ENCODE measurements at places on chromosomes 7 and 10.

GRCh38 chr7:132387596-132387995 is 188.7 kb downstream of the PLXNA4 start:
- no peak for DNase-seq

DNA sequence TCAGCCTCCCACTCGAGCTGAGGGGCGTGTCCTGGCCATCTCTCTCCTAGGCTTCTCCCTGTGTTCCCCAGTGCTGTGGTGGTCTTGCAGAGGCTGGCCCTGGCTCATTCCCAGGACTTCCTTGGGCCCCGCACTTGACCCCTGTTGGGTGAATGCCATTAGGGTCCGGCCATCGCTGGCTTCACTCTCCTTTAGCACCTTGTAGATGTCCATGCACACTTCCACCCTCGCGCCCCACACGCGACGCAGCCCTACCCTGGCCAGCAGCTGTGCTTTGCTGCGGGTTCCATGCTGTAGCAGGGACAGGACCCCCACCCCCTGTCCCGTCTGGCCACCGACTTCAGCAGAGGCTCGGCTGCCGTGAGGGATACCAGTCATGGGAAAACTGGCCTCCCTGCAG is 46.3 kb downstream of the PITRM1 start:
- DNase-seq, result no peak

DNA sequence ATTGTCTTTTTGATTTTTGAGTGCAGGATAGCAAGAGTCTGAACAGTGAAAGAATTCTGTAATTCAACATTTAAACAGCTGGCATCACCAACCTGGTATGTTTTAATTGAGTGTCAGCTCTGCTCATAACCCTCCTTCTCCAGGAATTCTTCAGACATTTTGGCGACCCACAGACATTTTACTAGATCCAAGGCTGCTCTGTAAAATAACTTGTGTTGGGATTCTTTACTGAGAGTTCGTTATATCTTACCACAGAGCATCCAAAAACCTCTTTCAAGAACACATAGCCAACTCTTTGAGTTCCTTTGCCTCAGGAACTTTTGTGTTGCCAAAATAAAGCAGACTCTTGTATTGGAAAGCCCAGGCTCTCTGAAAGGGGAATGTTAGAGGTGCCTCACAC is 27.7 kb upstream of the SORCS3 start:
- DNase-seq, result no peak

DNA sequence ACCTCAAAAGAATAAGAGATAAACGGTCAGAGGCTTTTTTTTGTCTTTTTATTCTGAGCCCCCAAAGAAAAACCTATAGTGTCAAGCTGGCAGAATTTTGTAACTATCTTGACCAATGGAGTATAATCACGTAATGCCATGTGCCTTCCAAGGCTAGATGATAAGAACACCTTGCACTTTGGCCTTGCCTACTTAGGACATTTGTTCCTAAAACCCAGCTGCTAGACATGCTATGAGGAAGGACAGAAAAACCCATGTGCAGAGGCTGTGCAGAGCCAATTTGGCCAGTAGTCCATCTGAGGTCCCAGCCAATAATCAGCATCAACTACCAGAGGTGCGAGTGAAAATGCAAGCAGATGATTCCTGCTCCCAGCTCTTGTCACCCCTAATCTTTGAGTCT is 69.9 kb downstream of the EPDR1 start:
- no peak for DNase-seq

DNA sequence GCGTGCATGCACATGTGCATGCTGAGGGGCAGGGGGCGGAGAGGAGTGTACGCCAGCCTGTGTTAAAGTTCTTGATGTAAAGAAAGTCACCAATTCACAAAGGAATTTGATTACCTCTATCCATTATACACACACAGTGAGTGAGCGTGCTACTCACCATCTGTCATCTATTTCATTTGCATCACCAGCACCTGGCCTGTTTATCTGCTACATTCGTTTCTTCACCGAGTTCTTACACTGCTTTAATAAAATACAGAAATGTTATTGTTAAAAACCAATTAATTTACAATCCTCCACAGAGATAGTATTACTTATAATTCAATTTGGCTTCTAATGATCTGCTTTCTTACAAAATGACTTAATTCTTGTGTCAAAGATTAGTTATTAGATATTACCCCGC is 32.6 kb downstream of the NEUROD6 start:
- no peak for DNase-seq

DNA sequence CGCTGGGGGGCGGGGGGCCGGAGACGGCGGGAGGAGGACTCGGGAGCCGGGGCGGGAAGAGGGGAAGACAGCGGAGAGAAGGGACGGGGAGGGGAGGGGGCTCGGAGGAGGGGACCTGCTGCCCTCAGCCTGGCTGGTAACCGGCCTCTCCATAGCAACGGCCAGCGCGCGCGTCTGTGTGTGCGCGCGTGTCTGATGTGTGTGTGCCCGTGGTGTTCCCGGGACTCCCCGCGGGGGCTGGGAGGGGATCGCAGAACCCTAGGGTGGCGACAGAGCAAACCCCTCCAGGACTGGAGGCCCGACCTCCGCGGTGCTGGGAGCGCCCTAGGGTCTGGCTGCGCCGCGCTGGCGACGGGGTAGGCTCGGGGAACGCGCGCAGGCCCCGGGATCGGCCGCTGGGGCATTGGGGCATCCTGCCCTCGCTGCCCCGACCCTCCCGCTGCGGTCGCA is 356.3 kb downstream of the DNAJB6 start:
- DNase-seq, result no peak

GRCh38 chr10:6936931-6937330 is 356.9 kb upstream of the PRKCQ start:
- DNase-seq, result no peak

GRCh38 chr10:79203014-79203644 is 134.4 kb downstream of the ZMIZ1 start:
- no peak for DNase-seq

DNA sequence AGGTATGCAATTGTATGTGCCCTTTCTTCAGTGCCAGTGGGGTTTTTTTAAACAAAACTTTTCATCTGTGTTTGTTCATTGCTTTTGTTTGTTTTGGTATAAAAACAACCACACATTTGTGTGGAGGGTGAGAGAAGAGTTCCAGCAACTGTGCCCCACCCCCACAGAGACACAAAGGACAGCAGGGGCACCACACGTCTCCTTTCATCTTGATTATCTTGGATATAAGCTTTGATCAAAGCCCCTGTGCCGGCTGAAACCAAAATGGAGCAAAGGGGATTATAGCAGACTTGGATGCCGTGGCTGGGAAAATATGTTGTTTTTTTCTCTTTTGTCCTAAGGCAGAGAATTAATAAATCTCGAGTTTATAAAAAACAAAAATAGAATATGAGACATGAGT is 111.8 kb upstream of the RSU1 start:
- no peak for DNase-seq

DNA sequence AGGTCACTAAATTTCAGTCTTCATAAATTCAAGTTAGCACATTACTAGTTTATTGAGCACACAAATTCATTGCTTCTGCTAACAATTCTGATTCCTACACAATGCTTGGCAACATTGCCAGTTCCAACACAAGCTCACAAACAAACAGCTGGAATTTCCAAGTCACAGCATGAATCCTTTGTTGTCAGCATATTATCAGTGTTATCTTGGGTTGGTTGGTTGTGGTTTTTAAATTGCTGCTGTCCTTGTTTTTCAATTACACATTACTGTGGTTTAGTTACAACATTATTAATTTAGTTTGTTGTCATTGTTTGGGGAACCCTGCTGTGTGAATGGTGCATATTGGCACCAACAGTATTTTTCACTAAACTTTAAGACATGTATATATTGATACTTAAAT is 86.0 kb upstream of the ARID5B start:
- peak; percentile 51 for DNase-seq

DNA sequence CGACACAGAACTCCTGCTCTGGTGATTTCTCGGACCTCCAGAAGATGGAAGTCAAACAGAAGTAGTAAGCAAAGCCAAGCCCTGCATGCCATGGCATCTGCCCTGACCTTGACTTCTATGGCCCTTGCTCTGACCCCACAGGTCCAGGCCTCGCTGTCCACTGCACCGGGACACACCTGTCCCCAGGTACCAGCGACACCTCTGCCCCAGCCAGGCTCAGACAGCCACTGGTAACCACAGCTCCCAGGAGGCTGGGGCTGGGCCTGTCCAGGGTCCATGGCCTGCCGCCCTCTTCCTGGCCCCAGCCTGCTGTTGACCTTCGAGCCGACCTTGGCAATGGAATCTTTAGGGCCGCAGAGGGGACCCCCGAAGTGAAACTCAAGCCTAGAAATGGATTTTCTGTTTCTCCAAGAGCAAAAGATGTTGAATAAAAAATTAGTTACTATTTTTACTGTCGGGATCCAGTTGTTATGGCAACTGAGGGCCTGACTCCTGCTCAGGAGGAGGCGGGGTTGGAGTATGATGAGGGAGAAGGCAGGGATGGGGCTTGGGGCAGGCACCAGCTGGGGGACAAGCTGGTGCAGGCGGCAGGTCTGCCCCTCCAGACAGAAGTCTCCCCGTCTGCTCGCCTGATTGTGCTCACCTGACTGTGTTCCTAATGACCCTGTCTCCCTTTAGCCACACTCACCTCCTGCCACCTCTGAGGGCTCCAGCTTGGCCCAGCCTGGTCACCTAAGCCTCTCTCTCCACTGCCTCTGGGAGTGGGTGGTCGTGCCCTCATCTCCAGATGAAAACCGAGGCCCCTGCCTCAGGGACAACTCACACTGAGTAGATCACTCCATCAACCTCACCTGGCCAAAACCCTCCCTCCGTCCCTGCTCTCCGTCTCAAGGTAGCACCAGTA is 4.1 kb upstream of the MMD2 start:
- no peak for DNase-seq

DNA sequence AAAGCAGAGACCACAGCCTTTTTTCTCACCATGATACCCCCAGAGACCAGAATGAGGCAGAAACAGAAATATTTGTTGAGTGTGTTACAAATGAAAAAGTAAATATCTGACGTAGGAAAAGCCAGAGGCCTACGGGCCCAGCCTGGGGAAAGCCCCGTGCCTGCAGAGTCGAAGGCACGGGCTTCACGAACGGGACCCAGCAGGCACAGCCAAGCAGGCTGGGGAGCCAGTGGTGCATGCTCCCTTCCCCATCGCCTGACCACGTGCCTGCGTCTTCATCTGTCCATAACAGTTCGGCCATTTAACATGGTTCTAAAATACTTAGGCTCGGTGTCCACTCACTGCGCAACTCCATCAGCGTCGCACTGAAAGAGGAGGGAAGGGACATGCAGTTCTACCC is 50.8 kb downstream of the SLIT1 start:
- no peak for DNase-seq

- DNase-seq, result no peak
These were observed 101.8 kb upstream of the DOCK1 start for GRCh38 chr10:126803394-126803793.

GRCh38 chr7:101767544-101767943 is 49.9 kb upstream of the CUX1 start:
- no peak for DNase-seq

- DNase-seq, result no peak
These were observed 857.9 kb downstream of the TYW1 start for GRCh38 chr7:67854221-67855178.

DNA sequence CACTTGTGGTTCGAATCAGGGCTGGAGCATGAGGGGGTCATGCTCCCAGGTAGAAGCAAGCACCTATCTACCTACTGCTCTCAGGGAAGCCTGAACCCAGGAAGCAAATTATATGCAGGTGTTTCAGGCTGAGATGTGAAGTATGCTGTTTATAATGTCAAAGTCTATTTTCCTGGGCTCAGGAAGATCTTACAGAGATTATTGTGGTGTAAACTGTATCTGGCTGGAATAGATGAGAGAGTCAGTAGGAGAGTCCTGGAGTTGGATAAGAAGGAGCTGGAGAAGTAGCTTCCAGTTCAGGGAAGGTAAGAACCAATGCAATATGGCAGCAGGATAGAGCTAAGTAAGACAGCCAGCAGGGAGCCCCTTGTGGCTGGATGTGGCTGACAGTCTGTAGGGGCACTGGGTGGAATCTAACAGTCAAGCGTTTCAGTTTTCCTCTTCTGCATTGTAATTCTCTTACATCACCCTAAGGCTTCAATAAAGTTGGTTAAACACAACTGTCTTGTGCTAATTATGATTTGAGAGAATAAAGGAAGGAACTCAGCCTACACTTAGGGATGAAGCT is 105.9 kb upstream of the EEPD1 start:
- peak; percentile 10 for DNase-seq

DNA sequence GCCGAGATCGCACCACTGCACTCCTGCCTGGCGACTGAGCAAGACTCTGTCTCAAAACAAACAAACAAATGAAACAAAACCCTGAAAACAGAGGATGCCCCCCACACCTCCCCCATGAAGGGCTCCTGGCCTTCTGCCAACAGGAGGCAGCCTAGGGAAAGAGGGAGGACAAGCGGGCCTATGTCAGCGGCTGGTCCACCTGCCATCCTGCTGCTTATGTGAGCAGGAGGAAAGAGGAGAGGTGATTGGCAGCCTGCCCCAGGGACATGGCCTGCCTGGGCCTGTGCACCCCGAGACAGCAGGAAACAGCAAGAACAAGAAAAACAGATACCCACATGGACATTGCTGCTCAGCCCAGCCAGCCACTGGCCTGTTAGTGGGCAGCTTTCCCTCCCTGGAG is 9.1 kb upstream of the ZNF316 start:
- DNase-seq, result no peak

DNA sequence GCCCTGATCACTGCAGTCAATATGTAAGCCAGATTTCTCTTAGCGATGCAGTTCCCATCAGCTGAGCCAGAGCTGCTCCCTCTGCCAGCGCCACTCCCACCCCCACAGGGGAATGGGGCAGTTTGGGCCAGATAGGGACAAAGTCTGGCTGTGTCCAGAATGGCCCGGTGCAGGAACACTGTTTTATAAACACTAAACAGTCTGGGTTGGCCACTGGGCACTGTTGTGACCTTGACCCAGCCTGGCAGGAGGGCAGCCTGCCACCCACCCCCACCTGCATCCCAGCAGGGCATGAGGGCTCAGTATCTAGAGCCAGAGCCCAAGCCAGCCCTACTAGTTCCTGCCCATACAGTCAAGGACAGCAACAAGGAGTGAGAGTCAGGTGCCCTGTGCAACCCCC is 1.3 kb downstream of the OGDHL start:
- no peak for DNase-seq

DNA sequence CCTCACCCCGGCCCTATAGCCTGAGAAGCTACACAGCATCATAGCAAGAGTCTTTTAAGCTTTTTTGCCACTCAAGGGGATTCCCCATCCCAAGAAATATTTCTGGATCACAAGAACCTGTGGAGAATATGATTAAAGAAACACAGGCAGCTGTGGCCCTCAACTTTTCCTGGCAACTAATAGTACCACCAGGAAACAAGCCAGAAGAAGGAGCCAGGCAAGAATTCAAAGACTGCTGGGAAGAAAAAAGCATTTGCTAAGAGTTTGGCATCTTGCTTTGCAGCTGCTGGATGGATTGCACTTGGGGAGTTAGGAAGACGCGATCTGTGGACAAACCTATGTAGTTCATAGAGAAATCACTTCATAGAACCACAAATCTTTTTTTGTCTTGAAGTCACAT is 437.8 kb downstream of the PLXDC2 start:
- peak; percentile 64 for DNase-seq

DNA sequence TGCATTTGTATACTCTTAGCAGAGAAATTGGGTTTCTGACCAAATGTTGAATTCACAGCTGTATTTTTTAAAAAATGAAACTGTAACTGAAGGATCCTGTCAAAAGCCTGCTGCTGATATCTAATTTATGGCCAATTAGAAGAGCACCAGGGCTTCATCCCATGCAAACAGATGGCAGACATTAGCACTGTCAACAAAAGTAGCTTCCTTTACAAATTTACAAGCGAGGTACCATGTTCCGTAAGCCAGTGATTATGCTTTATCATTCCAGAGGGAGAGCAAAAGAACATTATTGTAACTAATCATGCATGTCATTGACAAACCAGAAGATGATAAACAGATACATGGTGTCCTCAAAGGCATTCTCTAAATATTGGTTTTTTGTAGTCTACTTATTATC is 177.2 kb upstream of the DKK1 start:
- no peak for DNase-seq

Data from cardiac fibroblast (primary cell).